ENCODE measurements at places on chromosomes 4 and X. TPM values are rescaled to one million over a fixed set of nuclear protein-coding genes. Genes with fewer than 3 reads are reported as not detected.

Gene PARM1
- total RNA-seq = 0.36 TPM

Gene ENAM
- total RNA-seq = under 0.01 TPM

Gene TMSB15B
- total RNA-seq = 2.4 TPM

Gene PRR32
- total RNA-seq = not detected

Gene ZCCHC18
- total RNA-seq = 0.16 TPM

Gene ADGRG2
- 0.16 TPM for total RNA-seq

Gene PLS3
- 229 TPM for total RNA-seq

Gene MEPE
- total RNA-seq = not detected

Gene SOD3
- total RNA-seq = 17.2 TPM

Gene CSAG2
- not detected for total RNA-seq

Gene GPRASP1
- total RNA-seq = 4.4 TPM

Gene OPRPN
- not detected for total RNA-seq

Gene TIMP1
- 419 TPM for total RNA-seq

Gene SRPK3
- 0.61 TPM for total RNA-seq
